ENCODE measurements at places on chromosomes 1 and 21.

GRCh38 chr1:2204415-2205190, 10.0 kb upstream of the FAAP20 start:
- DNase-seq, result peak; percentile 75

DNA sequence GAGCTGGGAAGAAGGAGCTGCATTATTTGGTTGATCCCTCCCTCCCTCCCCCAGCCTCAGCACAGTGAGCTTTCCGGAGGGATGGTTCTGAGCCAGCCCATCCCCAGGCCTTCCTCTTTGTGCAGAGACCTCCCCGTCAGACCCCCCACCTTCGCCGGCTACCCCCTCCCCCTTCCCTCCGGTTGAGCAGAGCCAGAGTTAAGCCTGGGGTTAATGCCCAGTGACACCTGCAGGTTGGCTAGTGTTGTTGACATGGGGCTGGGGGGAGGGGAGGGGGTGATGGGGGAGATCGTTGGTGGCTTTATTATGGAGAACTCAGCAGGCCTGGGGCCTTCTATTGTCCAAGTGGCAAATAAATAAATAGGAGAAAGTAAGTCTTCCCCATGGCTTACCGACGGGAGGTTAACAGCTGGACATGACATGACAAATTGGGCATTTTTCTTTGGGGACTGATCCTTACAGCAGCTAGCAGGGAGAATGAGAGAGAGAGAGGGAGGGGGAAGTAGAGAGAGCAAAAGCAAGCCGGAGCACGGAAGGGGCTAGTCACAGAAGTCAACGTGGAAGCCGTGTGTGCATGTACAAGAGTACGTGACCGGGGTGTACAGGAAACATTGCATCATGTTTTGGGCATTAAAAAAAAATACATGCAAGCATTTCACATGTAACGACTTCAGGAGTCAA, 131.1 kb downstream of the TMEM53 start:
- no peak for DNase-seq

- DNase-seq, result no peak
These were observed 214.1 kb upstream of the L1TD1 start for GRCh38 chr1:61980561-61980960.

- no peak for DNase-seq
These were observed 12.5 kb downstream of the H6PD start for GRCh38 chr1:9246841-9247785.

GRCh38 chr1:155174324-155175280, 953 bp downstream of the TRIM46 start:
- DNase-seq, result peak; percentile 48

- no peak for DNase-seq
These were observed 7.5 kb downstream of the TAF1A start for GRCh38 chr1:222582099-222582774.

DNA sequence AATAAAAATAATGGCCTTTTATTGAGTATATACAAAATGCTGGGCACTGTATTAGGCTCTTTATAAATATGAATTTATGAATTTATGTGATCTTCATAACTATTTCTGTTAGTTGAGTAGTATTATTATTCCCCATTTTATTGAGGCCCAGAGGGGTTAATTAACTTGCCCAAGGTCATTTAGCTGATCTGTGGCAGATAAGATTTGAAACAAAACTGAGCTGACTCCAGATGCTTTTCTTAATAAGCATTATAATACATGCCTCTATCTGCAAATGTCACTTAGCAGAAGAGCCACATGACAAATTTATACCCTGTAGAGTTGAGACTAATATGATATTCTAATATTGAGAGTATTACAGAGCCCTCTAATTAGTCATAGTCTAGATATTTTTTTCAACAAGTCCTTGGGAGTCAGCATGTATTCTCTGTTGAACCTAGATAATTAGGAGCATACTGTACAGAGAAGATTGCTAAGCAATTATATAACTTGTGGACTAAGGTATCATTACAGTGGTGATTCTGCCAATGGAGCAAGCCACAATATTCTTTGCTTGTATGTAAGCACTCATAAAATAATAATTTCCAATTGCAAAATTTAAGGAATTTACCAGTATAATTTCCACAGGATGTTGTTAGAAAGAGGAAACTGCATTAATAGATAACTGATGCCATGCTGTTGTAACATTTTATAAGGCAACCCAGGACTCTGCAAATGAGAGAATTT, 112.0 kb downstream of the LRRC40 start:
- no peak for DNase-seq
